ENCODE measurements at places on chromosomes 16 and 17.

- DNase-seq: no peak
Measured at GRCh38 chr16:10838621-10839278, 20.2 kb upstream of the TVP23A start.

DNA sequence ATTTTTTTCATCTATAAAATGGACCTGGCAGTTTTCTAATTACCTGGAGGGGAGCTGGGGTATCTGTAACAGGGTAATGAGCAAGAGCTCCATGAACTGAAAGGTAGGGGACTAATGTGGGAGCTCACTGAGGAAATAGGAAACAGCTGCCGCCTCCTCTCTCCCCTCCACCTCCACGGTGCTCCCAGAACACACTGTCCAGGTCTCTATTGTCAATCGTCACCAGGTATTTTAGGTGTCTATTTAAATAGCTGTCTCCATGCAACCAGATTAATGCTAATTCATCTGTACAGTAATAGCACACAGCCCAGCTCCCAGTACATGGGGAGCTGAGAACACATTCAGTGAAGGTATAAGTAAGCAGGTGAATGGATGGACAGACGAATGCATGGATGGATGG, 233.3 kb downstream of the GRIN2A start:
- no peak for DNase-seq

DNA sequence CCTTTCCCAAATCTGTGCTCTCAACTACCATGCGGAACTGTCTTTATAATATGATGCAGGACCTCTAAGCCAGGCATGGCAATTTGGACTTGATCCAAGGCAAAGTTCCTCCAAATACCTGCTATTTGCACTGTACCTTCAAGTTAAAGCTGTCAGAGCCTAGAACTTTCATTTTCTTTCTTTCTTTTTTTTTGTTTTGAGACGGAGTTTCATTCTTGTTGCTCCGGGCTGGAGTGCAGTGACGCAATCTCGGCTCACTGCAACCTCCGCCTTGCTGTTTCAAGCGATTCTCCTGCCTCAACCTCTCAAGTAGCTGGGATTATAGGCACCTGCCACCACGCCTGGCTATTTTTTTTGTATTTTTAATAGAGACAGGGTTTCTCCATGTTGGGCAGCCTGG, 51.7 kb downstream of the ARHGAP27 start:
- no peak for DNase-seq

GRCh38 chr17:36592316-36592715, 637 bp downstream of the DHRS11 start:
- DNase-seq: no peak

- no peak for DNase-seq
Measured at GRCh38 chr17:47207143-47208067, 1.7 kb upstream of the MYL4 start.

- no peak for DNase-seq
Measured at GRCh38 chr16:64659866-64660265, 462.0 kb downstream of the CDH11 start.

DNA sequence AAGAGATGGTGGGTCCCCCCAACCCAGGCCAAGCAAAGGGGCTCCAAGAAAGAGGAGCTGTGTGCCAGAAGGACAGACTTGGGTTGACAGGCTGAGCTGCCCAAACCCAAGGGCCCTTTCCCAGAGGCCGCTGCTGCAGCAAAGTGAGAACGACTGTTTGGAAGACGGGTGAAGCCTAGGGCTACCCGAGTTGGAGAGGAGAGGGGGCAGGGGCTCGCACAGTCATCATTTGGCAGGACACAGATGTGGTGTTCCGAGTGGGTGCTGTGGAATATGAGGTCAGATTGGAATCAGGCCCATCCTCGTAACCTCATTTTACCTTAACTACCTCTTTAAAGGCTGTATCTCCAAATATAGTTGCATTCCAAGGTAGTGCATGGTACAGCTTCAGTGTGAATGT, 5.3 kb upstream of the MFAP4 start:
- DNase-seq: no peak

GRCh38 chr17:45294506-45294905, 22.3 kb downstream of the MAP3K14 start:
- no peak for DNase-seq

- no peak for DNase-seq
Measured at GRCh38 chr16:31348579-31348978, 6.4 kb upstream of the ITGAX start.

DNA sequence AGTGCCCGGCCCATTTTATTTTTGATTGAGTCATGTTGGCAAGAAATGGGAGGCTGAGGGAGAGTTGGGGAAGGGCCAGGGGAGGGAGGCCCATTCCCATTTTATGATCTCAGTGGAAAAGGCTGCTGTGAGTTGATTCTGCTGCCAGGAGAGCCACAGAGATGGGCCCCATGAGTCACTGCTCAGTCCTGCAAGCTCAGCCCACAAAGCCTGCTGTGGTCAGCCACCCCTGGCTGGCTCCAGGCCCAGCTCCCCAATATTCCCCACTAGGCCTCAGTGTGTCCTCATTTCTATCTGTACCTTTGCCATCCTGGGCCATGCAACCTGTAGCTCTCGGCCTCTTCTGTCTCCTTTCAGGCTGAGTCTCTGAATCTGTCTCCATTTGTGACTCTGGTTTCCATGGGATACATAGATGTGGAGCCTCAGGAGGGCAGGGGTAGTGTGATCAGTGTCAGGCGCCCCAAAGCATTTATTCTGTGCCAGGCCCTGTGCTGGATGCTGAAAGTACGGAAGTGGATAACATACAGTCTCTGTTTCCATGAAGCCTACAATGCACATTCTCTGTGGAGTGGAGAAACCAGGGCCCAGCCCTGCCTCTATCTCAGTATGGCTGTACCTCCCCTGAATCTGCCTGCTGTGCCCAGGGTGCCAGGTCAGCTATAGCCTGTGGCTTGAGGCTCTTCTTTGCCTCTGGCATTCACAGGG, 1.9 kb upstream of the PLEKHG4 start:
- no peak for DNase-seq

GRCh38 chr17:11330006-11330405, 89.0 kb downstream of the SHISA6 start:
- no peak for DNase-seq

GRCh38 chr16:61128545-61129323, 907.5 kb downstream of the CDH8 start:
- DNase-seq: no peak

- DNase-seq: no peak
Measured at GRCh38 chr17:82330322-82331239, 3.0 kb downstream of the SECTM1 start.

- no peak for DNase-seq
Measured at GRCh38 chr17:48338720-48339119, 91.3 kb downstream of the SKAP1 start.

- no peak for DNase-seq
Measured at GRCh38 chr16:70304892-70305448, 6.0 kb downstream of the DDX19B start.

DNA sequence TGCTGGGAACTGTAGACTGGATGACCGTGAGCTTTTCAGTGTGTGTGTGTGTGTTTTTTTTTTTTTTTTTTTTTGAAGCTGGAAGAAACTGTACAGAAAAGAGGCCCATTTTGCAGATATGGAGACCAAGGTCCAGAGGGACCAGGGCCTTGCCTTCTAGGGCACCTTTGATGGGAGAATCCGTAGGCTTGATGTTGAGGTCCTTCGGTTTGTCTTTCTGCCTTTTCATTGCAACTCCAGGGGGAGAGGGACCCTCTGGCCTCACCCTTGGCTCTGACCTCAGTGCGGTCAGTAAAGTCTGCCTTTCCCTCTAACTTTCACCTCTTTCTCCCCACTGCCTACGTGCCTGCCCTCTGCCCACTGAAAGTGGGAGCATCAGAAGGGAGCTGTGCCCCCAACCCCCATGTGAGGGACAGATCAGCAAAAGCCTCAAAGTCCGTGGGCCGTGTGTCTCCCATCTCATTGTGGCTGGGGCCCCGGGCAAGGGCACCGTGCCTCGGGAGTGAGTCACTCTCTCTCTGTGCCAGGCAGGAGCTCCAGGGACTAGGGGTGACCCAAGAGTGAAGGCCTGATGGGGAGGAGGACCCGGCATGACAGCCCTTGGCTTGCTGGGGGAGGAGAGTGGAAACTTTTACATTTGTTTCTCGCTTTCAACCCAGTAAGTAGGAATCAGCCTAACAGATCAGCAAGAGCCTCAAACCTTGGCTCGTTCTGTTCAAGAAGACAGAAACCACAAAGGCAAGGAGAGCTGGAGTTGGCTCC, 123.6 kb downstream of the CMIP start:
- no peak for DNase-seq

- peak; percentile 80 for DNase-seq
Measured at GRCh38 chr16:81524382-81524781, 79.8 kb downstream of the CMIP start.

GRCh38 chr17:27558842-27559505, 72.0 kb upstream of the LGALS9 start:
- no peak for DNase-seq

- no peak for DNase-seq
Measured at GRCh38 chr17:67349420-67349819, 17.0 kb downstream of the PSMD12 start.

GRCh38 chr17:58320570-58321323, 7.8 kb downstream of the TSPOAP1 start:
- no peak for DNase-seq

DNA sequence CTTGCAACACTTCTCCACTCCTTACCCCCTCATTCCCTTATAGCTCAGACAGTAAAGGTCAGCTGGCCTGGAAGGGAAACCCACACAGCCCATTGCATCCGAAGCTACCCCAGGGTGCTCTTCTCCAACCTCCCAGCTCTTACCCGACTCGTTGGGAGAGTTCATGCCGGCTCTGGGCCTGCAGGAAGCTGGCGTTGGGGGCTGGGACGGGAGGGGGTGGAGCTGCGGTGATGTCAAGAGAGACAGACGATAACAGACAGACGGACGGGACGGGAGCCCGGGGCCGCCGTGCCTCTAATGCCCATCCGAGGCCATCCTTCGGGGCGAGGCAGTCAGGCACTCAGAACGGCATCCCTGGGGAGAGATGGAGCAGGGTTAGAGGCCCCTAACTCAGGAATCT, 6.1 kb downstream of the HDAC5 start:
- DNase-seq: no peak

DNA sequence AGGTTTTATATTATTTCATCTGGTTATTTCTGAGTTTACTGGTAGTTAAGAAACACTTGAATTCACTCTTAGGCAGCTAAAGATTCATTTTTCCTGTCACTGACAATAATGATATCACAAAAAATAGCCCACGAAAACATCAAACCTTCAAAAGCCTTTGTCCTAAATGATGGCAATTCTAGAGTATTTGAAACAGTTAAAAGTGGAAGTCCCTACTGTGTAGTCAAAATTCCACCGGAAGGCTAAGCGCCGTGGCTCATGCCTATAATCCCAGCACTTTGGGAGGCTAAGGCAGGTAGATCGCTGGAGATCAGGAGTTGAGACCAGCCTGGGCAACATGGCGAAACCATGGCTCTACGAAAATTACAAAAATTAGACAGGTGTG, 103.5 kb downstream of the HIC1 start:
- no peak for DNase-seq

DNA sequence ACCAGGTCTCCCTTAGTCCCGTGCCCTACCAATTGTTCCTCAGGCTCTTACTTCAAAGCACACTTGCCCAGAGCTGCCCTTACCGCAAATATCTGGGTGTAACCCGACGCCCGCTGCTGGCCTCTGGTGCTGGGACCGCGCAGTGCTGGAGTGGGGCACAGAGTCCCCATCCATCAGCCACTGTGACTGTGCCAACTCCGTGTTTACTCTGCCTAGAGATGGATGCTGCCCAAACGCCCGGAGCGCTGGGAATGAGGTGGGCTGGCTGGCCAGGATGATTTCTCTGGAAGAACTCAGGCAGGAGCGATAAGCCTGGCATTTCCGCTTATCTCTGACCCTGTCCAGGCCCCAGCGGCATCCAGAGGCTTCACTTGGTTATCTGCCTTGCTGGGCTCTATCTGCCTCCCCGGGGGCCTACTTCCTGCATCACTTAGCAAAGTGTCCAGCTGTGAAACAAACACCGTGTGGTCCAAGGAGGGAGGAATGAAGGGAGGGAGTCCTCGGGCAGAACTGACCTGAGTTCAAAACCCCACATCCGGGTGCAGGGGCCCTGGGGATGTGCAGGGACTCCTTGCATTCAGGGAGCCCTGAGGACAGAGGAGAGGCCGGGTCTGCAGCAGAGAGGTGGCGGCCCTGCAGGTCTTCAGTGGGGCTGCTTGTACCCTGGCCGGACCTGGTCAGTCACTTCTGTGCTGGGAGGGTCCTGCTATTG, 9.4 kb upstream of the MYLK3 start:
- DNase-seq: no peak

GRCh38 chr16:23137818-23138217, 11.4 kb downstream of the USP31 start:
- no peak for DNase-seq

DNA sequence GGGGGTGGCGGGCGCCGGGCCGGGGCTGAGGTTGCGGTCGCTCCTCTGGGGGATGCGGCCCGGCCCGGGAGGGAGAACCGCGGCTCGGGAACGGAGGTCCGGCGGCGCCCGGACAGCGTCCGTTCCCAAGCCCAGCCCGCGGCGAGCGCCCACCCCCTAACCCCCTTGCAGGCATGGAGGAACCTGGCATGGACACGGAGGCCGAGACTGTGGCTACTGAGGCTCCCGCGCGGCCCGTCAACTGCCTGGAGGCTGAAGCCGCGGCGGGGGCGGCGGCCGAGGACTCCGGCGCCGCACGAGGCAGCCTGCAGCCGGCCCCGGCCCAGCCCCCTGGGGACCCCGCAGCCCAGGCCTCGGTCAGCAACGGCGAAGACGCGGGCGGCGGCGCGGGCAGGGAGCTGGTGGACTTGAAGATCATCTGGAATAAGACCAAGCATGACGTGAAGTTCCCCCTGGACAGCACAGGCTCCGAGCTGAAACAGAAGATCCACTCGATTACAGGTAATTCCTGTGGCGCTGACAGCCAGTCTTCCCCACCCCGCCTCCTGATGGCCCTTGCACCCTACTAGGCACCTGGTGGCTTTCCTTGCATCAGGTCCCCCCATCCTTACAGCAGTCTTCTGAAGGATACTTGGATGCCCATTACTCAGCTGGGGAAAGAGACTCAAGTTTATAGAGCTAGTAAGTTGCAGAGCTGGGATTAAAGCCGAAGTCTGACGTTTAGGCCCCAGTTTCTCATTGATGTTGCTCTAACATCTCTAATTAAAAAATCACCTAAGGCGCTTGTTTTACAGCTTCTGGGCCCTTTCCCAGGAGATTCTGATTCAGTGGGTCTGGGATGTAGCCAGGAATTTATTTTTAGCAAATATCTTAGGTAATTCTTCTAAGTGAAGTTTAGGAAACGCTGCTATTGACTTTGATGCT, 514 bp downstream of the UBFD1 start:
- no peak for DNase-seq

DNA sequence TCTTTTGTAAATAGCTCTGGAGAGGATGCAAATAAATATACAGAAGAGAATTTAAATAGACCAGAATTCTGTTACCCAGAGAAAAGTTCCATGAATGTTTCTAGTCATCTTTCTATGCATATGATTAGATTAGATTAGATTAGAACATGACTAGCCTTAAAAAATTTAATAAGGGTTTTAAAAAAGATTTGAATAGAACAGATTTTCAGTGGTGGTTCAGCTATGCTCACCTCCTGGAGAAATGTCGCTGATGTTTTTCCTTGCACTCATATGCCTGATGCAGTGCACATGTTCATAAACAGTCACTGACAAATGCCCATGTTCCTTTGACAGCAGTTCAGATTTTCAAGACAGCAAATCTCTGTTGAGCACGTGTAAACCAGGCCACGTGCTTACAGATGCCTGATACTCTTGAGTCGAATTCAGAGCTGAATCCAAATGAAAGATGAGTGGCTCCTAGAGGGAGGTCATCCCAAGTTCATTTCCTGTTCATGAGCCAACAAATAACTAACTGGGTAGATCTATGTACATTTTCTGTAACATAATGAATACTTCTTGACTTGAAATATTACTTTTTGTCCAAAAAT, 19.9 kb upstream of the RAB11FIP4 start:
- no peak for DNase-seq
